ENCODE measurements at places on chromosomes 6 and 20.

GRCh38 chr6:43226192-43226851 lies 3.0 kb downstream of the DNPH1 start:
- DNase-seq = no peak

DNA sequence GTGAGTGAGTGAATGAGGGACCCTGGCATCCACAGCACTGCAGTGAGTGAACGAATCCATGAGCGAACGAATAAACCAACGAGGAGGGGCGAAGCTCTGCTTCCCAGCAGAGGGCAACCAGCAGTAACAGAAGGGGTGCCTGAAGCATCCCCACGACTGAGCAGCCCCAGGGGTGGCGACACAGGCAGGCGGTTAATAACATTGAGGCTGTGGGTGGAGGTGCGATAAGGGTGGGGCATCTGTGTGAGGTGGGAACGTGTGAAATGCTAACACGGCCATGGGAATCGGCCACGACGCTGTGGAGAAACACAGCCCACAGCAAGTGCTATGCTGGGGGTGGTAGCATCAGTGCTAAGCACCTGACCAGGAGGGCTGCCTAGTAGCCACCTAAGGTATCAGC lies 75.9 kb downstream of the TAF4 start:
- DNase-seq = no peak

- no peak for DNase-seq
Observed at GRCh38 chr6:40286721-40287120, 300.4 kb downstream of the LRFN2 start.

DNA sequence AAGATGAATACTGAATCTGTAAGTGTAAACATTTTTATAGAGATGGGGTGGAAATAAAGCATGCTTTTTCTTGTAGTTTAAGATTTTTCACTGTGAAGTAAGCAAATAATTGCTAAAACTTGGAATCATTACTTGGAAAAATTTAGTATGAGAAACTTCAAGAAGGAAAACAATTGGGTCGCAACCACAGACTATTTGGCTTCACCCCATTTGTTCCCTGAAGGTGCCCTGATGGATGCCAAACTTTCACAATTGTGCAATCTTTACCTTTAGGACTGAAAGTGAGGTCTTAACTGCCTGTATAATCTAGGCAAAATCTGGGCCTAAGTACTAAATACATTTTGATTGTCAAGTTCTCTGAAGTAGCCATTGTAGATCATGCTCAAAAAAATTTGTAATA lies 330.1 kb downstream of the HDGFL1 start:
- no peak for DNase-seq

- no peak for DNase-seq
Observed at GRCh38 chr6:31752739-31753319, 9.6 kb upstream of the SAPCD1 start.

DNA sequence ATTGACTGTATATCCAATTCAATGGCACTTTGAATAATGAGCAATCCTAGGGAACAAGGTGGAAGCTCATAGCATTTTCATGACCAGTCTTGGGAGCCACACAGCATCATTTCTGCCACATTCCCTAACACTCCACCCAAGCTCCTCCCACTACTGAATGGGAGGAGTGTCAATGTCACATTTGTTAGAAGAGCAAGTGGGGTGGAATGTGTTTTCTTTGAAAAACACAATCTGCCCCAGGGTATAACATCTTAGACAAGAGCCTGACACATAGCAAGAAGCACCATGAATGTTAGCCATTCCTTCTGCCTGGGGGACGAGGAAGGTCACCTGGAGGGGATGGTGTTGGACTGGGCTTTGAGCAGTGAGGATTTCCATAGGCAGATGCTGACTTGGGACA lies 258.3 kb upstream of the PMEPA1 start:
- no peak for DNase-seq

DNA sequence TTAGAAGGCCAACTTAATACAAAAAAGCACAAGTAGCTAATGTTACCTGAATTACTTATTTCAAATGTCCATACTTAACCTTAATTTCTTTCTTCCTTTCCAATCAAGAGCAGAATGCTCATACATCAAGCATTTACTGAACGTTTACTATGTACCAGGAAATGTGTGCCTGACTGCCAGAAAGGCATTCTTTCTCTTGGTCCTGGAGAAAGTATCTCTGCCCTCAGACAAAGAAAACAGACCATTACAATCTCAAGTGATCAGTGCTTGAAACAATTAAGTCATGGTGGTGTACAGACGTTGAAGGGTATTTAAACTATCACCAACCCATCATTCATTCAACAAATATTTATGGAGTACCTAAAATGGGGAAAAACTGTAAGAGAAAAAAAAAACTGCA lies 26.4 kb downstream of the CSNK2A1 start:
- no peak for DNase-seq

Data from CD4-positive, alpha-beta T cell treated with Interleukin-6 for 4 hours (primary cell).